ENCODE measurements at places on chromosomes 4 and X. TPM values are rescaled to one million over a fixed set of nuclear protein-coding genes. Genes with fewer than 3 reads are reported as not detected.

The TXLNG gene
- total RNA-seq: 6.5 TPM

The SORCS2 gene
- under 0.01 TPM for total RNA-seq

The DDX3X gene
- total RNA-seq: 231 TPM

The APOOL gene
- 7.8 TPM for total RNA-seq

The PAGE2 gene
- total RNA-seq: not detected

The GRIPAP1 gene
- 17.0 TPM for total RNA-seq

The ETDC gene
- not detected for total RNA-seq

The UCP1 gene
- total RNA-seq: not detected

The GLRA3 gene
- not detected for total RNA-seq

The PDGFC gene
- total RNA-seq: 8.8 TPM

The FAM120C gene
- total RNA-seq: 6.2 TPM

The DRP2 gene
- total RNA-seq: 0.33 TPM

The CLDN34 gene
- total RNA-seq: not detected

The GC gene
- not detected for total RNA-seq

The ADH1A gene
- total RNA-seq: not detected

The FAM114A1 gene
- 149 TPM for total RNA-seq

The SHROOM2 gene
- total RNA-seq: 17.0 TPM

The RBMXL3 gene
- not detected for total RNA-seq

The KIF4A gene
- total RNA-seq: 7.5 TPM

The NMU gene
- total RNA-seq: not detected

The CRLF2 gene
- total RNA-seq: not detected

The SSX2 gene
- not detected for total RNA-seq

The HAND2 gene
- total RNA-seq: not detected

The PSAPL1 gene
- not detected for total RNA-seq

The HTN1 gene
- total RNA-seq: not detected

The MAGEA8 gene
- total RNA-seq: not detected

The FHIP1A gene
- 3.9 TPM for total RNA-seq
